ENCODE measurements at places on chromosomes 5 and 9.

- DNase-seq, result no peak
Observed at GRCh38 chr5:145449794-145450193, 385.3 kb downstream of the PRELID2 start.

GRCh38 chr5:77231471-77232138 lies 21.1 kb downstream of the PDE8B start:
- DNase-seq, result no peak

GRCh38 chr5:131751506-131751905 lies 45.3 kb downstream of the FNIP1 start:
- no peak for DNase-seq

- no peak for DNase-seq
Observed at GRCh38 chr9:21554813-21555212, 72.7 kb upstream of the IFNE start.

GRCh38 chr5:133265720-133266526 lies 214.1 kb downstream of the HSPA4 start:
- DNase-seq, result no peak

- DNase-seq, result no peak
Observed at GRCh38 chr9:136053757-136054142, 41.3 kb downstream of the NACC2 start.

DNA sequence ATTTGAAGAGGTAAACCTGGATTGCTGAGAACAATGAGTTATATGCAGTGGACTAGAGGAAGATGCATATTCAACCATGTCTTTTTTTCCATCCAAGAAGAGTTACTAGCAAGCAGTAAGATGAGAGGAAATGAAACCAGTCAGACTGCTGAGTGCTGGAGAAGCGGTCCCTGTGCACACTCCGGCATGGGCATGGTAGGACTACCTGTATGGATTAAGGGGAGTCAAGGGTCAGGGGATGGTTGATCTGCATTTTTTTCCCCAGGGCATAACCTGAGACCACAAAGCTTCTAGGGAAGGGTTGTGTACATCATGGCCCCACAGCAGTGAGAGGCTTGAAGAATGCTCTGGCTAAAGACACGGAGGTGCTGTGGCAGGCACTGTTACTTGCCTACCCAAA lies 76.6 kb upstream of the ZNF169 start:
- no peak for DNase-seq

DNA sequence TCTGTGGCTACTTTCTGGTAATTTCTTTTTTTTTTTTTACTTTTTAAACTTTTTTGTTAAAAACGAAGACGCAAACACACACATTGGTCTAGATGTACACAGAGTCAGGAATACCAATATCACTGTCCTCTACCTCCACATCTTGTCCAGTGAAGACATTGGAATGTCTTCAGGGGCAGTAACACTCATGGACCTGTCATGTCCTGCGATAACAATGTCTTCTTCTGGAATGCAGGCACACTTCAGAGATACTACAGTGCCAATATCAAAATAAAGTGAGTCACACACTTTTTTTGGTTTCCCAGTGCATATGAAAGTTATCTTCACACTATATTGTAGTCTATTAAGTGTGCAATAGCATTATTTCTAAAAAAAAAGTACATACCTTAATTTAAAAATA lies 175.9 kb downstream of the ARRDC3 start:
- DNase-seq, result no peak

DNA sequence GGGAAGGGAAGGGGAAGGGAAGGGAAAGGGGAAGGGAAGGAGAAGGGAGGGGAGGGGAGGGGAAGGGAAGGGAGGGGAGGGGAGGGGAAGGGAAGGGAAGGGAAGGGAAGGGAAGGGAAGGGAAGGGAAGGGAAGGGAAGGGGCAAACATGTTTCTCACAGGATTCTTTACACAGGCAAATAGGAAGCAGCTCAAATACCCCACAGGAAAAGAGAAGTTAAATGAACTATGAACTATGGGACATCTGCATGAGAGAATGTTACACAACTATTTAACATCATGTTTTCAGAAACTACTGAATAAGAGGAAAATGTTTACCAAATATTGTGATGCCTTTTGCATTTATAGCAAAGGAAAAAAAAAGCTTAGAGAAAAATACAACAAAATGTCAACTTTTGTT lies 125.4 kb upstream of the SLC30A5 start:
- no peak for DNase-seq

GRCh38 chr9:18358325-18358724 lies 115.6 kb upstream of the ADAMTSL1 start:
- no peak for DNase-seq

DNA sequence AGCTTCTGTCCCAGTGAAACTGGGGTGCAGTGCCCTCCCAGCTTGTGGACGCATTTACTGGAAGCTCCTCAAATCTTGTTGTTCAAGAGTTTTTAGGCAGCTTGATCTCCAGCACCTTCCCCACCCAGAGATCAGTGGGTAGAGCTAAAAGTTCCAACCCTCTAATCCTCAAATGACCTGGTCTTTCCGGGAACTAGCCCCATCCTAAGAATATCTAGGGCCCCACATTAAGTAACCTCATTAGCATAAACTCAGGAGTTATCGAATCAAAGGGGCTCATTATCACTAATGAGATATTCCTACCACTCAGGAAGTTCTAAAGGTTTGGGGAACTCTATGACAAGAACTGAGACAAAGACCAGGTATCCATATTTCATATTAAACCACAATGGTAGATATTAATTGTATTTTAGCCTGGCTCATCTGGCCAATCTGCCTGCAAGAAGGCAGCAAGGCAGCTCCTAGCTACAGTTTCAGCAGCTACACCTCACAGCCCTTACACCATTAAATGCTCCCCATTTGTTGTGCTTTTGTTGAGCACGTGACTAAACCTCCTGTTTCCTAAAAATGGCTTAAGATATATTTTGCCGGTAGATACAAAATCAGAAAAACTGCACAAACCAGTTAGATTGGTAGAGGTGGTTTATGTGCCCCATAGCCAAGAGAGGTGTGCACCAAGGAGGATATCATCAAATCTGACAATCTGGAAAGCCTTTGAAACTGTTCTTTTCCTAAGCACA lies 24.6 kb upstream of the SLC22A5 start:
- DNase-seq, result no peak

GRCh38 chr9:93261735-93262523 lies 78.0 kb downstream of the WNK2 start:
- no peak for DNase-seq

GRCh38 chr5:162672061-162672460 lies 604.5 kb downstream of the GABRG2 start:
- no peak for DNase-seq

DNA sequence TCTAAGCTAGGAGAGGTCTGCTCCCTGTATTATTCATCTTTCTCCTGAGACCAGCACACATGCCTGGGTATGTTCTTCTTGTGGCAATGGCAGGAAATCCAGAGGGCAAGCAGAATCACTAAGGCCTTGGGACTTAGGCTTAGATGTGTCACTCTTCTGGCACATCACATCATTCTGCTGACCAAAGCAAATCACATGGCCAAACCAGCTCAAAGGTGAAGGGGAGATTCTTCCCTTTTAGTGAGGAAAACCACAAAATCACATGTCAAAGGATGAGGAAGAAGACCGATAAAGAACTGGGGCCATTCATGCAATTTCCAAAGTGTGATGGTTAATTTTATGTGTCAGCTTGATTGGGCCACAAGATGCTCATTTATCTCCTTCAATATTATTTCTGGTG lies 5.7 kb upstream of the AGGF1 start:
- DNase-seq, result no peak

DNA sequence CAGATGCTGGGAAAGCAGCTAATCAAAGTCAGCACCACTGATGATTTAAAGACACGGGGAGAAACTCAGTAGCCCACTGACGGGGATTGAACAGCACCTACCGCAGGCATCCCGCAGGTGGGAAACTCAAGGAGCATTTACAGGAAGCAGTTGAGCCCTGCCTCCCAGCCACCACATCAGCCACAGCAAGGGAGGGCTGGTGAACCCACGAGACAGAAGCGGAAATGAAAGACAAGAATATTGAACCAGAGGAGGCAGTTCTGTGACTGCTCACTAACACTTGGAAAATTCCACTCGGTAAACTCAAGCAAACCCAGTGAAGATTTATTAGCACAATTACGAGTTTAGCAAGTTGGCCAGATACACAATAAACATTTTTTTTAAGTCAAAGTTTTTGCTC lies 10.6 kb upstream of the FAM163B start:
- DNase-seq, result no peak

GRCh38 chr9:113143432-113144227 lies 7.2 kb upstream of the SLC31A2 start:
- DNase-seq, result no peak

GRCh38 chr5:151673421-151673820 lies 13.3 kb downstream of the SPARC start:
- DNase-seq, result no peak

DNA sequence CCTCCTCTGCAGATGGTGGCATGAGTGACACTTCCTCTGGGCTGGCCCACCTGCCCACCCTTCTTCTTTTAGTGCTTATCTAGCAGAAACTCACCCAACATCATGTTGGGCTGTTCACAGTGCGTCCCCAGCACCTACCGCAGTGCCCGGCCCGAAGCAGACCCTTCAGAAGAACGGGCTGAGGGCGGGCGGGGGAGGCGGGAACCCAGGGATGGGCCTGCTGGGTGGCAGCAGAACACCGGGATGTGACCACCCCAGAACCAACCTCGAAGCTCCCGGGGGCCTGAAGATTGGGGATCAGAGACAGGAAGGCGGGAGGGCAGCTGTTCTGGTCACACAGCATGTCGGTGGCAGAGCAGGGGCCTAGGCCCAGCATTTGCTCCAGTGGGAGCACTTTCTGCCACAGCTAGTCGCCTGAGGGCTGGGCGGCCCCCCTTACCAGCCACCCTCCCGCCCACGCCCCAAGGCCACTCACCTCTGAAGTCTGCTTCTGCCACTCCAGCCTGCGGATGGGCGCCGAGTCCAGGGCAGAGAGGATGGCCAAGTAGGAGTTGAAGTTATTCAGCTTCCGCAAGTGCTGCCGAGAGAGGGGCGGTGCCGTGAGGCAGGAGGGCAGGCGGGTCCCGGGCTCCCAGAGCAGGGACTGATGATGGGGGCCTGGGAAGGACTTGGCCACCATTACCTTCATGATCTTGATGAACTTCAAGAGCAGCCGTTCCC lies 38.7 kb downstream of the PRRT1B start:
- no peak for DNase-seq

GRCh38 chr9:72038890-72039410 lies 21.5 kb downstream of the C9orf57 start:
- DNase-seq, result peak; percentile 35

DNA sequence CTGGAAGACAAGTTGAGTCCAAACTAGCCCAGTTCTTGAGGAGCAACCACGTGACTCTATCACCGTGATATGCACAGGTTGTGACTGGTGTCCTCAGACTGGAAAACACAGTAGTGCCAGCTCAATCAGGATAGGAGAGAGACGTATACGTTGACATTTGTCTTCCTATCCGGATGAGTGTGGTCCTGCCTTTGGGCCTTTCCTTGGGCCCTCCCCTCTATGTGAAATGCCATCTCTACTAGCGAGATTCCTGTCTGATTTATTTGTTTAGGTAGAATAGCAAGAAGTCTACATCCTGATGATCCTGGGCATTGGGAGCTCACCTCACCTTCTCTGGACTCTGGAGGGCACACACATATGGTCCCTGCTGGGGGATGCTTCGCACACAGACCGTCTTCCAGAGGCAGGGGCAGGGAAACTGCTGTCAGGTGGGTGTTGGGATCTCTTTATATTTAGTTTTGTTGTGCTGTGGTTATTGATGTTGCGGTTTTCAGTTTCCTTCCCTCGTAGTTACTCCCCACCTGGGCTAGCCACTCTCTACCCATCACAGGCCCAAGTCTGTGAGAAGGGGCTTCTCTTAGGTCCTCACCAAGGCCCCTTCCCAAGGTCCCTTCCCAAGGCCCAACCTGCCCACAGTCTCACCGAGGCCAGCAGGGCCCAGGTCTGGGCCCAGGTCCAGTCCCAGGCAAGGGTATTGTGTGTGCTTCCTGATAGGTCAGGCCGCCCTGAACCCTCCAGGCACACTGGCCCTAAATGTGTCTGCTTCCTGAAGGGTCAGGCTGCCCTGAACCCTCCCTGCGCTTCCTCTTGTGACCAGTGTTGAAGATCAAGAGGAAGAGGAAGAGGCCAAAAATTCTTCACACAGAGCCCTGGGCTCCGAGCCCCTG lies 19.0 kb upstream of the SPINK4 start:
- no peak for DNase-seq

DNA sequence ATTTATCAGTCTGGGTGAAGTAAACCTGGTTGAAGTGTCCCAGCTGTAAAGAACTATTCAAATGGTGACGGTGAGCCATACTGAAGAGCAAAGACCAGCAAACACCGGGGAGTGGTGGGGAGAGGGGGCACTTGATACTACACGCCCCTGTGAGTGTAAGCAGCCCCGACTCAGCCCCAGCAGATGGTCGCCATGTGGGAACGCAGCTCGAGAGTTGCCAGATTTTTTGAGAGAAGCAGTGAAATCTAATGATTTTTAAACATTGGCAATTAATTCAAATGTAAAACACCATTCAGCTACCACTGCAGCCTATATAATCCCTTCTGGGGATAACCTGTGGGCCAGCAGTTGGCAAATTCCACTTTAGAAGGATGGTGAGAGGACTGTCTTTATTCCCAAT lies 1386.9 kb upstream of the WWC1 start:
- no peak for DNase-seq

DNA sequence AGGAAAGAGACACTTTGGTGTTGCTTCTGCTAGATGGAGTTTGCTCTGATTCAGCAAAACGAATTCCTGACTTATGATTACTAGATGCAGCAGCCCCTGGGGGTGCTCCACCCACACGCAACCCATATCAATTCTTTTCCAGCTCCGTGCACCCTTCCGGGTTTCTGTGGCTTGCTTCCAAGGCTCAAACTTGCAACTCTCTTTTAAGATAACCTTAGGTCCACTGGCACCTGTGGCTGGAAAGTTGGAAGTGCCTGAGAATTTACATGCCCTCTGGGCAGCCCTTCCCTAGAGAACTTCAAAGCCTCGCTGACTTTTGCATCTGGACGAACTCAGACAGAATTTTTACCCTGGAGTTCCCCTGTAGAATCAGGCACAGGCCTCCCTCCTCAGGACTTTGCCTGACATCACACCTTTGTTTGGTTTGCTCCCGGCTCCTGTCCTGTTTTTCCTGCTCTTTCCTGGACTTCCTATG lies 224.9 kb downstream of the SNX18 start:
- no peak for DNase-seq

GRCh38 chr5:74938250-74938933 lies 72.2 kb upstream of the FAM169A start:
- DNase-seq, result no peak

DNA sequence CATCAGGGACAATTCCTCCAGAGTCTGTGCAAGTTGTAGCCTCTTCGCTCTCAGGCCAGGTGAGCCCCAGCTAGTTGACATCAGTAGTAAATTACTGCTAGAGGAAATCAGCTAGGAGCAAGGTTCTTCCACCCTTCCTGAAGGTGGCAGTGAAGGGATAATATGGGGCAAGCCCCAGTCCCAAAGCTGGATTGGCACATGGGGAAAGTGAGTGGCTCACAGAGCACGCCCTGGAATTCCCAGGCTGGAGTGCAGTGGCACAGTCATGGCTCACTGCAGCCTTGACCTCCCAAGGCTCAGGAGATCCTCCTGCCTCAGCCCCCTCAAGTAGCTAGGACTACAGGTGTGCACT lies 82.1 kb downstream of the CYFIP2 start:
- no peak for DNase-seq
